ENCODE measurements at places on chromosomes 2 and 18.
A peak's percentile ranks its signal among the peaks of the same experiment; 100 is the strongest.

GRCh38 chr2:128754246-128754724 is 435.6 kb upstream of the HS6ST1 start:
- DNase-seq: peak; percentile 77

DNA sequence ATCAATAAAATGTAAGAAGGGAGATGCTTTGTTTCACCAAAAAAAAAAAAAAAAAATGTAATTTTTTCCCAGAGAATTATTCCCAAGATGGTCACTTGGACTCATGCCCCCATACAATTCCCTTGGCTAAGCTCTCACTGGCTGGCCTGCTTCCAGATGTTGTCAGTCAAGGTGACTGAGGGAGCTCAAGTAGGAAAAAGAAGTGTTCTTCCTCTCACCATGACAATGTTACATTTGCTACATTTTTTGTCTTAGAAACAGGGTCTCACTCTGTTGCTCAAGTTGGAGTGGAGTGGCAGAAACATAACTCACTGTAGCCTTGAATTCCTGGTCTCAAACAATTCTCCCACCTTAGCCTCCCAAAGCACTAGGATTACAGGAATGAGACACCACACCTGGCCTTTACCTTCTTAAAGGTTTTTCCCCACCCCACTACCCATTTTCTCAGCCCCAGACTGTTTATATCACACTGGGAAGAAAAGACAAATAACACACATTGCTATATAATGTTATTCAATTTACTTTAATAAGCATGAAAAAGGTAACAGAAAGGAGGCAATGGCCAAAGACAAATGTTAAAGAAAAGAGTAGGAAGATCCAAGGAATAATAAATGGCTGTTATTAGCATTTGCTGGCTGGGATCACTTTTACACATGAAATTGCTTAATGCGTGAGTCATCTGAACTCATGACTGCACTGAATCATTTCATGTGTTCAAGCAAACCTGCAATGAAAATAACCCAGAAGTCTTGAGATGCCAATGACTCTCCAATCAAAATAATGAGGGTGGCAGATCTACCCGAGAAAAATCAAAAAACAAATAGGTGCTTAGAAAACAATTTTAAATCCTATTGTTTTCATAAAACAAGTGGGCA is 45.2 kb downstream of the ACVR1 start:
- peak; percentile 64 for DNase-seq

DNA sequence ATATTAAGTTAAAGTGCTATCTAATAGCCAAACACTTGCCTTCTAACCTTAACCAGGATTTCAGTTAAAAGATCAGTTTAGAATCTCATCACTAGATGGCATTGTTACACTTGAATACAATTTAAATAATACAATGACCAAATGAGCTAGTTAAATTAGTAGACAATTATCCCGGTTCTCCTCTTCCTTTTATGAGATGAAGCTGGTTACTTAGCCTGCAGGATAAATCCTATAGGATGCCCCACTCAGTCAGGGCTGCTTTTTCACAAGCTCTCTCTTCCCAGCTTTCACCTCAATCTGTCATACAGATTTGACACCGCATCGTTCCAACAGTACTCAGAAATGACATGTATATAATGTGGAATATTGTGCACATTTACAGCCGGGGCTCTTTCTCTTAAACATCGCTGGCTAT is 678.8 kb downstream of the KCNJ3 start:
- peak; percentile 32 for DNase-seq

- no peak for DNase-seq
Measured at GRCh38 chr2:203869223-203870042, 1.9 kb downstream of the CTLA4 start.

- DNase-seq: peak; percentile 15
Measured at GRCh38 chr18:26438980-26439379, 109.4 kb downstream of the KCTD1 start.

- peak; percentile 62 for DNase-seq
Measured at GRCh38 chr18:25230658-25231326, 121.2 kb downstream of the ZNF521 start.

- DNase-seq: no peak
Measured at GRCh38 chr2:128420776-128421175, 102.1 kb upstream of the HS6ST1 start.
